Activated CD8-positive, alpha-beta memory T cell treated with anti-CD3 and anti-CD28 coated beads for 4 hours (primary cell): ENCODE measurements at places on chromosomes 3 and 15.

DNA sequence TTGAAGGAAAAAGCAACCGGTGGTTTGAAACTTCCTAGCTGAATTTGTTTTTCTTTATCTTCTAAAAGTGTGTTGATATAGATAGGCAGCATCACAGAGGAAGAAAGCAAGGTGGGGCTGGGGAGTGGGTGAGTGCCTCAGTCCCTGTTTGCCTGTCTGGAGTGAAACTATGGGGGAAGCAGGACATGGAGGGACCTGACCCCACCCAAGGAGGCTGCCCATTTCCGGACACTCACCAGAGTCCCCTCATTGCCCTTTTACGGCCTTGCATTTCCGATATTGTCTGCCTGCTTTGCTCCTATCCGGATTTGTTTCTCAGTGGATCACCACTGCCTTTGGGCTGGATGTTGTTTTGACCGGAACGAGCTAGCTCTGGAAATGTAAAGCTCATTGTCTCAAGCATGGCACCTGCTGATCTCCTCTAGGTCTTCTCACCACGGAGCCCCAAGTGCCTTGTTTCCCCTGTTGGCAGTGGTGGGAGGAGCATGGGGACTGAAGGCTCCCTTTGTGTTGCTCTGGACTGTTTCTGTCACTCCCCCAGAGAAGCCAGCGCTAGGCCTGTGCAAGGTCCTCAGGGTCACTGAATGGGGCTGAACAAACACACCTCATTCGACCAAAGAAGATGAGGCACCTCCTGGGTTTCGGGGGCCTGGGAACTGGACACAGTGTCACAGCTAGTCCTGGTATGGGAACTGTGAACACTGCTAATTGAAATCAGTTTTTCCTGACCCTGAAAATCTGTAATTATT is 7.0 kb downstream of the CLDN11 start:
- DNase-seq: no peak

DNA sequence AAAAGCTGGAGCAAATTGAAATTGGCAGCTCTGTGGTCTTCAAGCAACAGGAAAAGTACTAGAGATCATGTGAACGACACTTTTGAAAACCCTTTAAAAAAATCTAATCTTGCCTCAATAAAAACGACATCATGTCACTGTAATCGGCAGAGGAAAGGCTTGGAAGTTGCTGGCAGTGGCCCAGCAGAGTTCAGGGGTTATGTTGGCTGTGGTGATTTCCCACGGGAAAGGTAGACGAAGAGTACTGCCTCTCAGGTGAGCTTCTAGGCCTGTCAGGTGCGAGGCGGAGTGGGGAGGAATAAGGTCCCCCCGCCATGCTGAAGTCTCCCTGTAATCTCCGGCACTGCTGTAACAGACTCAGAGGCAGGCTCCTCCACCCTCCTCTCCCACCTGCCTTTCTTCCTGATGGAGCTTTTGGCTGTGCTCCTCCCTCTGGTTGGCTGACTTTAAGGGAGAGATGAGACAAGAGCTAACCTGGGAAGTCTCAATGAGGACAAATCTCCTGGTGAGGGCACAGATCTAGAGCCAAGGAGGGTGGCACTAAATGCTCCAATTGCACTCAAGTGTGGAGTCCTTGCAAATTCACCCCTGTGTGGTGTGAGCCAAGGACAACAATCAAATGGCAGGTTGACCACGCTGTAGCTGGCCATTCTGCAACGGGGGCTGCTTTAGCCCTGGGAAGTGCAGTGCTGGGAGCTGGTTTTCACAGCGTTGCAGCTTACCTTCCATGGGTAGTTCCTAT is 18.7 kb upstream of the HES1 start:
- no peak for DNase-seq

GRCh38 chr3:13670292-13670691 is 121.4 kb downstream of the FBLN2 start:
- DNase-seq: no peak

- DNase-seq: no peak
These were observed 193.0 kb downstream of the ATP10A start for GRCh38 chr15:25670025-25670554.

GRCh38 chr3:15361494-15362214 is 29.3 kb upstream of the SH3BP5 start:
- no peak for DNase-seq

GRCh38 chr3:49930922-49931321 is 1.3 kb upstream of the MON1A start:
- DNase-seq: no peak

GRCh38 chr3:29181149-29181780 is 99.6 kb upstream of the RBMS3 start:
- DNase-seq: no peak

DNA sequence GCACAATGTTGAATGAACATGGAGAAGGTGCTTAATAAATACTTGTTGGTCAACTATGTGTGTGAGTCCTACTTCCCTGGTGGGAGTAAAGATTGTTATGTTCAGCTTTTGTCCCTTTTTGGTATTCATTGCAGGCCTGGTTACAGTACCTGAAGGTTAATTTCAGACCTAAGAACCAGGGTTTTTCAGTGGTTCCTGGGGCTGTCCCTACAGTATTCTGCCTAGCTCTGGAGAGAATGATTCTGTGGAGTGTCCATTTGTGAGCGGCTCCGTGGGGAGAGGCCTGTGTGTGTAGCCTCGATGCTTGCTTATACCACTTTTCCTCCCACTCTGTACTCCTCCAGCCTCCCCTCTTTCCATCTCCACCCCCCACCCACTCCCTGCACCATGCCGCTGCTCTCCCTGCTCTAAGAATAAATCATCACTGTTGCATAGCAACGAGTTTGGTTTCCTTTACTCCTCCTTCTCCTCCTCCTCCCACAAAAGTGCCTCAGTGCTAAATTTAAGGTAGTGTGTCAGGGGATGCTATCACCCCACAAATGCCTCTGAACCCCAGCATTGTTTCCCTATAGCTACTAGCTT is 150.6 kb upstream of the ROPN1 start:
- no peak for DNase-seq

GRCh38 chr15:28125673-28126651 is 26.8 kb upstream of the OCA2 start:
- no peak for DNase-seq

DNA sequence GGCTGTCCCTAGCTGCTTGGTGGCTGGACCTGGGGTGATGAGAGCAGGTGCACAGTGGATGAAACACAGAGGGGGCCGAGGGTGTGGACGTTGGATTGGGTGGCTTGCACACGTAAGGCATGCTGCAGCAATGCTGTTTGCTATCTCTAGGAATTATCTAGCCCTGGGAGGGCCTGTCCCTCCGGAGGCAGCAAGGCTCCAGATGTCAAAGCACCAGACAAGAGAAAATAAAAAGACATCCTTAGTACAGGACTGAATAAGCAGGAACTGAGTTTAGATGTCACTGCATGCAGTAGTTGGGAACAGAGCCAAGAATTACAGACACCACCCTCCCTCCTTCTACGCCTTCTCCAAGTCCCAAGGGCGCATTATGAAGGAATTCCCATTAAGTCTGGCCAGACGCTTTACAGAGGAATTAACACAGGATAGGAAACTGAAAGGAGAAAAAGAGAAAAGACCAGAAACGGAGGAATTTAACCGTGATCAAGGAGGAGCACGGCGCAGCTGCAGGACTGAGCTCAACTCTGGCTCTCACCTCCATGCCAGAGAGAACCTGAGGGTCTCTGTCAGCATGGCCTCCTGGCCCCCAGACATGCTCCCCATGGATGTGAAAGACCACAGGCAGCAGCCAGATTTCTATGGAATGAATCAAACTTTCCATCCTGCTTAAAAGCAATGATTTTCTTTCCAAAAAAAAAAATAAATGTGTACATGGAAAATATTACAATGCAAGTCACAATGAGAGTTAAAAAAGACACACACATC is 13.8 kb downstream of the ATP10A start:
- no peak for DNase-seq

DNA sequence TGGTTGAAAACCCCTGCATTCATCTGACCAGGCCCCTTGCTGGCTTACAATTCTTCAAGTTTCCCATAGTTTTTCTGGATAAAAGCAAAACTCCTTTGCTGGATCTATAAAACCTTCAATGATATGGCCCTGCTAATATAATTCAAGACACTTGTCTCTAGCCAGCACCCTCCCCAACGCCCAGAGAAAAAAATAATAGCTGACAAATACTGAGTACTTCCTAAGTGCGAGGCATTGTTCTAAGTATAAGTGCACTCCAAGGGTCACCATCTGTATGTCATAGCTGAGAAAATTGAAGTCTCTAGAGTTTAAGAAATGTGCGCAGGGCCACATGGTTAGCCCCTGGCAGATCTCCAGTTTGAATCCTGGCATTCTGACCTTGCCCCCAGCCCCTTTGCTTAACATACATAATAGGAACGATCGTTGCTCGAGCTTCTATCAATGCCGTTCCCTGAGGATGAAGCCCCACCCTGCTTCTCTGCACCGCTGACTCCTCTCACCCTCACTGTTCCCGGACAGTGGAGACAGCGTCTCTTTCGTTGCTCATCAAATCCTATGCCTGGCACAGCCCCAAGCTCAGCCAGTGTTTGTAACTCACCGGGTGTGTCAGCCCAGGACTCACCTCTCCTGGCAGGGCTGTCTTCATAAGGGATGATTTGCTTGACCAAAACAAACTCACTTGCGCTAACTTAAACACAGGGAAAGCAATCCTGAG is 377.1 kb upstream of the PROK2 start:
- DNase-seq: no peak

DNA sequence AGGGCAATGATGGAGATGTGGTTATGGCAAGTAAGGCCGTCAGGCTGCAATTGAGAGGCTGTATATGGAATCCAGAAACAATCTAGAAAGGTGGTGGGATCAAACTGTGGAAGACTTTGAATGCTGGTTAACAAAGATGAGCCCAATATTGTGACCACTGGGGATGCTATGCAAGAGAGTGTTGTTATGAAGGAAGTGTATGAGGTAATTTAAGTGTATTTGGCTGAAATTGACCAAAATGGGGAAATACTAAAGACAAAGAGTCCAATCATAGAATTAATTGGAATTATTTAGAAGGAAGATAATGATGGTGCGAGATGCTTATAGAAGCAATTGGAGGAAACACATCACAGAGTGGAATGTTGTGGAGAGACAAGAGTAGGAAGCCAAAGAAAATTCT is 24.5 kb downstream of the BTLA start:
- no peak for DNase-seq

- no peak for DNase-seq
These were observed 62.8 kb downstream of the PEX5L start for GRCh38 chr3:179973931-179974361.

GRCh38 chr15:70447928-70448698 is 315.2 kb downstream of the UACA start:
- peak; percentile 14 for DNase-seq

DNA sequence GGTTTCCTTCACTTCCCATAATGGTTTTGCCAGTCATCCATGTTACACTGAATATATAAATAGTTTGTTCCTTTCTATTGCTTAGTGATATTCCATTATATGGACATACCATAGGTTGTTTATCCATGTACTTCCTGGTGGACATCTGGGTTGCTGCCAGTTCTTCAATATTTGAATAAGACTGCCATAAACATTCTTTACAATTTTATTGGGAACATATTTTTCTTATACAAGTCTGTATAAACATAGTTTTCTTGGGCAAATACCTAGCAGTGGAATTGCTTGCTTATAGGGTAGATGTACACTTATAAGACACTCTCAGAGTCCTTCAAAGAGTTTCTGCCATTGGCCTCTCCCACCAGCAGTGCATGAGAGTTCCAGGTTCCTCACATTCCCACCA is 231.4 kb downstream of the OPA1 start:
- no peak for DNase-seq

DNA sequence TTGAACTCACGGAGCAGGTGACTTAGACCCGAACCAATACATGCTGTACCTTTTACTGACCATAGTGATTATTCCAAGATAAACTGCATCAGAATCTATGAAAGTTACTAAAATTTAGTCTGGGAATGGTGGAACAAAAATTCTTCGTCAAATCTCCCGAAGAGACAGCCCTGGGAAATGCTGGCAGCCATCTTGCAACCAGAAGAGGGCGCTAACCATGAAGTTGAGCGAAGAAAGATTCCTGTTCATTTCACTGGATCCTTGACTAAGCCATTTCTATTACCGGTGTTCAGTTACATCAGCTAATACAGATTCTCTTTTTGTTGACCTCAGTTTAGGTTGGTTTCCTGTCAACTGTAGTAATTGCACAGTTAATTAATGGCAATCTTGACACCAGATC is 199.6 kb downstream of the SLC9A9 start:
- DNase-seq: no peak

GRCh38 chr3:130759692-130760338 is 13.2 kb upstream of the PIK3R4 start:
- DNase-seq: peak; percentile 36

- DNase-seq: no peak
These were observed 204.0 kb downstream of the TAFA4 start for GRCh38 chr3:68728343-68728742.

GRCh38 chr3:115245438-115245837 is 98.3 kb upstream of the ZBTB20 start:
- no peak for DNase-seq

- DNase-seq: no peak
These were observed 124.4 kb upstream of the MEF2A start for GRCh38 chr15:99441444-99441800.

GRCh38 chr3:43696441-43696840 is 5.7 kb downstream of the ABHD5 start:
- DNase-seq: no peak

- no peak for DNase-seq
These were observed 8.4 kb downstream of the GMNC start for GRCh38 chr3:190854062-190854461.
